ENCODE measurements at places on chromosomes 11 and 22.

DNA sequence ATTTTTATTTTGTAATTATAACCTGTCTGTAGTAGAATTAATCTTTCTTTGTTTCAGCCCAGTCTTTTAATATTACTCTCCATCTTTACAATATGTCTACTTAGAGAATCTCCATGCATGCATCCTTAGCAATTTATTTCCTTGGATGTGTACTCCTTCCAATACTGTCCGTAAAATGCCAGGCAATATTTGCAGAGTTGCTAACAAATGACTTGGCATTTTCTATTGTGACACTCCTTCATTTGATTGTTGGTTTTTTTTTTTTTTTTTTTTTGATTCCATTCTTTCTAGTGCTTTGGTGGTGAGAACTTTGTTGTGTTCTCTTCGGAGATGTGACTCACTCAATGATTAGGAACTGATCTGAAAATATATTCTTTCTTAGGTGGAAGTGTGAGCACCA lies 220.3 kb downstream of the CNTN5 start:
- no peak for DNase-seq

DNA sequence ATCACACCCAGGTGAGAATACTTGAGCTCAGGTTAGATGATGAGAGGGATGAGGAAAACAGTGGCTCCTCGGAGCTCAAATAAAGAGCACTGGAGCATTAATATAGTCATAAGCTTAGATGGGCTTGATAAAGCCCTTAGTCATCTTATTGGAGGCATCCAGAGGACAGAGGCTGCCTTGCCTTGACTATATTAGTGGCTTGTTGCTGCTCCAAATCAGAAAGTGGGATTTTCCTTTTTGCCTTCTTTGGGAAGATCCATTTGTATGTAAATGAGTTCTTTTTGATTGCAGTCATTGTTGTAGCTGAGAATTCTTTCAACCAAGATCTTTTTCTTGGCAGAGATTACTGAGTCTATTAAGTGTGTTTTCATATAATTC lies 18.9 kb downstream of the ADM start:
- no peak for DNase-seq

DNA sequence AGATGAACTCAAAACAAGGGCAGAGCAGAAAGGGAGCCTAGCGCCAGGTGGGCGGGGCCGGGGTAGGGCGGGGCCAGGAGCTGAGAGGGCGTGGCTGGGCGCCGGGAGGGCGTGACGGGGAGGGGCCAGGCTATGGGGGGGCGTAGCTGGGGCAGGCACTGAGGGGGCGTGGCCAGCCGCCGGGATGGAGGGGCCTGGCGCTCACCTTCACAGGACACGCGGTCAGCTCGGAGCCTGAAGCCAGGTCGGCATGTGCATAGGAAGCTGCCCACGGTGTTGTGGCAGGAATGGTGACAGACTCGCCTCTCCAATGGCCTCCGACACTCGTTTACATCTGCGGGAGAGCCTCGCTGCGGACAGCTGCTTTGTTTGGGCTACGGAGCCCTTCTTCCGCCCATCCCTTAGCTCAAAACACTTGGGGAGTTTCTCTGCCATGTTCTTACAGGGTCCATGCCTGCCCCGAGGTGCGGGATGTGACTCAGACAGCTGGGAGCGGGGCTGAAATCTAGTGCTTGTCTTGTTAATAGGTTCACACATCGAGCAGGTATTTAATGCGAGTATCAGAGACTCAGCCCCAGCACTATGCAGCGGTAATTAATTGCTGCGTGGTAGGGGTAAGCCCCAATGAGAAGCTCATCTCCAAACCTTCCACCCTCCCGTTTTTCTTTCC lies 13.4 kb downstream of the VWCE start:
- no peak for DNase-seq

DNA sequence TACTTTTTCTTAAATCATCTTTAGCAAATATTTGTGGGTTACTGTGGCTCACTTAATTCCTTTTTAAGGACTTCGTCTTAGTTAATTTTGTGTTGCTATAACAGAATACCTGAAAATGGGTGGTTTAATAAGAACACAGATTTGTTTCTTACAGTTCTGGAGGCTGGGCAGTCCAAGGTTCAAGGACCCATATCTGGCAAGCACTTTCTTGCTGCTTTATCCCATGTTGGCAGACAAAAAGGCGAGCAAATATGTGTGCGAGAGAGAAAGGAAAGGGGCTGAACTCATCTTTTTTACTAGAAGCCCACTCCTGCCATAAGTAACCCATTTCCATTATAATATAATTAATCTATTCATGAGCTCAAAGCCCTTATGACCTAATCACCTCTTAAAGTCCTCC lies 246.2 kb downstream of the GRM5 start:
- no peak for DNase-seq

DNA sequence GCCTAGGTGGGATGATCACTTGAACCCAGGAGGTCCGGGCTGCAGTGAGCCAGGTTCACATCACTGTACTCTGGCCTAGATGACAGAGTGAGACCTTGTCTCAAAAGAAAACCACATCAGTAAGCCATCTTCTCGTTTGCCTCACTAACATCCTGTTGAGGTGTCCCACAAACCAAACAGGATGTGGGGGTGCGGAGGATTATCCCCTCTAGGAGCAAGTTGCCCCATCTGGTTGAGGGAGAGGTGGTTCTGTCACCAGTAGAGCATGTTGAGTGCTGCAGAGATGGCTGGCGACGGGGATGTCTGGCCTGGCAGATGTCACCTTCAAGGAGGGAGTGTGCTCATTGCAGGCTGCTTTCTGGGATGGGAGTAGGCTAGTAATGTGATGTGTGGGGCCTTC lies 72.4 kb downstream of the ZNRF3 start:
- peak; percentile 85 for DNase-seq
